ENCODE measurements at places on chromosomes 16 and 17. TPM values are rescaled to one million over a fixed set of nuclear protein-coding genes. Genes with fewer than 3 reads are reported as not detected.

Gene SLC38A8
- polyA plus RNA-seq: not detected

Gene SLC9A5
- 34.1 TPM for polyA plus RNA-seq

Gene PPP1R1B
- polyA plus RNA-seq: not detected

Gene ZFPM1
- 10.2 TPM for polyA plus RNA-seq

Gene SLC46A1
- 4.8 TPM for polyA plus RNA-seq

Gene ABCC11
- not detected for polyA plus RNA-seq

Gene NFE2L1
- polyA plus RNA-seq: 25.7 TPM

Gene ZNF423
- polyA plus RNA-seq: 0.96 TPM

Gene RCVRN
- 0.03 TPM for polyA plus RNA-seq

Gene DNAH9
- 0.22 TPM for polyA plus RNA-seq

Gene LRRC36
- polyA plus RNA-seq: 0.56 TPM

Gene TBC1D24
- 2.2 TPM for polyA plus RNA-seq

DNA sequence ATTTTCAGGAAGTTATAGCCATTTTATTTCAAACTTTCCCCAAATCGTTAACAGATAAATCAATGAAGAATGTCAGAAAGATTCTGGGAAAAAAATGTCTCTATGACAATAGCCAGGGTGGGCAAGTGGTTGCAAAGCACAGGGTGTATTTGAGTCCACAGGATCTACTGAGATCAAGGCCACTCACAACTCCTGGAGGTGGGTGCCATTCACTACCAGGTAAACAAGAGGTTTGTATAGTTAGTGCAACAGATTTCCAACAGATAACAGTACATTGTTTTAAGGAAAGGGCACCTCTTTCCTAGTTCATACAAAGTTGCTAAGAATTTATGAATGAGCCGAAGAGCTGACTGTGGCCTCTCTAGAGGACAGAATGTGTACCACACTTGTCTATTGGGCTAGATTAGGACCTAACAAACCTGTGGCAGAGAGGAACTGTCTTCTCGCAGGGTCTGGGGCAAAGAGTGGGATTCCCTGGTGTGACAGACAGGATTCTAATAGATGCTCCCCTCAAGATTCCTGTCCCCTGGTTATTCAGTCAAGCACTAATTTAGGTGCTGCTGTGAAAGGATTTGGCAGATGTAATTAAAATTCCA, 52.0 kb upstream of the ZNF629 start:
- H3K4me3 ChIP-seq: no peak overlapping the region
- no peak overlapping the region for H3K27ac ChIP-seq
- no peaks in the 10 kb centered on the region for H3K4me1 ChIP-seq
- H3K36me3 ChIP-seq: no peaks in the 10 kb centered on the region
- no peaks in the 10 kb centered on the region for H3K27me3 ChIP-seq

DNA sequence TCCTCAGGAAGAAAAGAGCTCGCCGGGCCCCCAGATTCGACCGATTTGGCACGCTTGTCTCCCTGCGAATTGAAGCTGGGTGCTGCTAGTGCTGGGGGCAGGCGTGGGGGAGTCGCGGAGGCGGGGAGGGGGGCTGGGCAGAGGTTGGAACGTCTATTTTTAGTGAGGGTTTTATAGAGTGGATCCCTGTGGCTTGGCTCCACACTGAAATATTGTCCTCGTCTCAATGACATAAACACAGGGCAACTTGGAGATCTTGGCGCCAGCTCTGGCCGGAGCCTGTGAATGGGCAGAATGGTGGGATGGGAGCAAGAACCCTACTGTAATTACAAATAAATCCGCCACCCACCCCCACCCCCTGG, 15.7 kb upstream of the NOG start:
- no peaks in the 10 kb centered on the region for H3K36me3 ChIP-seq
- no peak overlapping the region for H3K27ac ChIP-seq
- no peaks in the 10 kb centered on the region for H3K4me1 ChIP-seq
- H3K4me3 ChIP-seq: no peak overlapping the region
- H3K27me3 ChIP-seq: no peaks in the 10 kb centered on the region

- no peak overlapping the region for H3K27ac ChIP-seq
- no peak for DNase-seq
- no peaks in the 10 kb centered on the region for H3K27me3 ChIP-seq
- H3K4me1 ChIP-seq: no peaks in the 10 kb centered on the region
These were observed 34.6 kb upstream of the SMIM36 start for GRCh38 chr17:55545806-55546205.

DNA sequence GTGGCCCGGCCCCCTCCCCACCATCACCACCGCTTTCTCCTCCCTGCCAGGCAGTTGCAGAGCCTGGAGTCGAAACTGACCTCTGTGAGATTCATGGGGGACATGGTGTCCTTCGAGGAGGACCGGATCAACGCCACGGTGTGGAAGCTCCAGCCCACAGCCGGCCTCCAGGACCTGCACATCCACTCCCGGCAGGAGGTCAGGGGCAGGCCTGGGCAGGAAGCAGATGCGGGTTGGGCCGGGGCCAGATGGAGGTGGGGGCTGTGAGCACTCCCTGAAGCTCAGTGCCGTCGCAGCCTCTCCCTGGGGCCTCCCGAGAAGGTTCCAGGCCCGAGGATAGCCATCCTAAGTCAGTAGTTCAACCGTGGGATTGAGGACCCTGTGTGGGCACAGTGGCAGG, 14.2 kb upstream of the ADGRG3 start:
- peak overlapping the region; percentile 70 for H3K27ac ChIP-seq
- H3K4me3 ChIP-seq: no peak overlapping the region
- no peaks in the 10 kb centered on the region for H3K27me3 ChIP-seq
- DNase-seq: peak; percentile 88
- H3K36me3 ChIP-seq: no peaks in the 10 kb centered on the region

DNA sequence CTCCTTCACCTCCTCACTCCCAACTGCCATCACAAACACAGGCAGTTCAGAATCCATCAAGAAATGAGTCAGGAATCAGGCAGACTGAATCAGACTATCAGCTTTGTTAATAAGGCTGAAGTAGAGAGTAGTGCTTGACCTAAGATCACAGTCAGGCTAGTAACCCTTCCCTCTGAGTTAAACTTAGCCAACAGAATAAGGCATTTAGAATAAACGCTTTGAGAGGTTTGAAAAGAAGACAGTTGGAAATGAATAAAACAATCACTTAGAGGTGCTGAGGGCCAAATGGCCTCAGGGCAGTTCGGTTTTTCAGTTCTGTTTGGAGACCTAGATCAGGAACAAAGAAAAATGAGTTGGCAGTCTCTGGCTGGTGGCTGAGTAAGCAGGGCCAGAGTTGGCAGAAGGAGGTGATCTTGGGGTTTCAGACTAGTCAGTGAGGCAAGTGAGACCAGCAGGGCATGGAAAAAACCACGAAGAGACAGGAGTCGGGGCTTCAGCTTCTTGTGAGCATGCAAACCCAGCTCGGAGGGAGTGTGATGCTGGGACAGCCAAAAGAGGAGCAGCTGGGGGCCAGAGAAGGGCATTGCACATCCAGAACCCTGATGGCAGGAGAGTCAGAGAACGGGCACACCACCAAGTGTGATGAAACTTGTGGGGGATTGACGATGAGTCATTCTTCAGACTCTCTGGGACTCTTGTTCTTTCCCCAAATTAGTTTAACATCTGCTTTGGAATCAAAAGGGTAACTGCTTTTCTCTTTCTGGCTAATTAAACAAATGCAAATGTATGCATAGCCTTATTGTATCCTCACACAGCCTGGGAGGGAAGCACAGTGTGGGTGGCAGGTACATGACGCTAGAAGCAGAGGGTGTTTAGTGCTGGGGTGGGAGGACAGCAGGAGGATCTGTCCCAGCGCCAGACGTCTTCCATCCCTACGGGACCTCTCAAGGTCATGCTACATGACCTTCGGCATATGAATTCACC, 54.8 kb downstream of the SPECC1 start:
- no peaks in the 10 kb centered on the region for H3K27me3 ChIP-seq
- no peak overlapping the region for H3K4me3 ChIP-seq
- H3K4me1 ChIP-seq: no peaks in the 10 kb centered on the region
- peak overlapping the region; percentile 70 for H3K27ac ChIP-seq
- DNase-seq: no peak

DNA sequence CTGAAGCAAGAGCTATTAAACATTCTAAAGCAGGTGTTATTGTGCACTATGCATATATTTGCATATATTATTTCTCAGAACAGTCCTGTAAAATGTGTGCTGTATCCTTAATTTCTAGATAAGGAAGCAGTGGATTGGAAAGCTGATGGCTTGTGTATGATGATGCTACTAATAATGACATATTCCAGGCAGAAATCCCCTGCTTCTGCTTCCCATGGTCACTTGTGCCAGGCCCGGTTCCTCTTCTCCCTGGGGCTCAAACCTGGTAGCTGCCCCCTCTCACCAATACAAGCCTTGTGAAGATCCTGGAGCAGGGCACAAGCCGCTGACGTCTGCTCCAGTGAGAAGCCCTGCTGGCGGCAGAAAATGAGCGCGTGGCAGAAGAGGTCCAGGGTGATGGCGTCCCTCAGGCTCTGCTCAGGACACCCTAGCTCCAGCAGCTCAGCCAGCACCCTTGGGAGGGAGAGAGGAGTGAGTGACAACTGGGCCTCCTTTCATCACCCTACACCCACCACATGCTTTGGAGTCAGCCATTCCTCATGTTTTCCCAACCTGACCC, 1.8 kb downstream of the CFAP119 start:
- no peaks in the 10 kb centered on the region for H3K27me3 ChIP-seq
- H3K4me1 ChIP-seq: peaks cover 60% of the 10 kb centered on the region
- peaks cover 49% of the 10 kb centered on the region for H3K36me3 ChIP-seq
- H3K4me3 ChIP-seq: no peak overlapping the region

- no peaks in the 10 kb centered on the region for H3K4me1 ChIP-seq
- DNase-seq: no peak
- no peaks in the 10 kb centered on the region for H3K36me3 ChIP-seq
- H3K27ac ChIP-seq: no peak overlapping the region
These were observed 27.9 kb downstream of the VAT1L start for GRCh38 chr16:77816293-77816692.

- no peak overlapping the region for H3K4me3 ChIP-seq
- DNase-seq: no peak
- peak overlapping the region; percentile 59 for H3K27ac ChIP-seq
- H3K36me3 ChIP-seq: no peaks in the 10 kb centered on the region
These were observed 51.5 kb downstream of the TENT4B start for GRCh38 chr16:50204453-50205108.

DNA sequence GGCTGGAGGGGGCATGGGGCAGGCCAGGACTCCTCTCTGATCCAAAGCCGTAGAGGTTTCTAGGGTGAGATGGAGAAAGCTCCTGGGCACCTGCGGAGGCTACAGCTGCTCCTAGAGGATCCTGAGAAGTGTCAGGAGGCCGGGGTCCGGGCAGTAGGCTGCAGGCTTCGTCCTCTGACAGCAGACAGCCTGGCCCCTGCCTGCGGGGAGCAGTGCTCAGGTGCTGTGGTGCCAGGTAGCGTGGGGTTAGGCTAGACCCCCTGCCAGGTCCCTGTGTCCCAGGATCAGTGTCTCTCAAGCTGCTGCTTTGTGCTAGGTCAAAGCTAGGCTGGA, 1.5 kb upstream of the MRPS34 start:
- H3K4me3 ChIP-seq: no peak overlapping the region
- H3K27ac ChIP-seq: peak overlapping the region; percentile 96
- peaks cover 53% of the 10 kb centered on the region for H3K36me3 ChIP-seq
